ENCODE measurements at places on chromosomes 13 and 19.

- DNase-seq = no peak
- H3K4me1 ChIP-seq = no peaks in the 10 kb centered on the region
- H3K4me3 ChIP-seq = no peak overlapping the region
- no peaks in the 10 kb centered on the region for H3K27me3 ChIP-seq
- no peaks in the 10 kb centered on the region for H3K36me3 ChIP-seq
- H3K27ac ChIP-seq = no peak overlapping the region
Observed at GRCh38 chr13:94176561-94176960, 302.9 kb downstream of the DCT start.

DNA sequence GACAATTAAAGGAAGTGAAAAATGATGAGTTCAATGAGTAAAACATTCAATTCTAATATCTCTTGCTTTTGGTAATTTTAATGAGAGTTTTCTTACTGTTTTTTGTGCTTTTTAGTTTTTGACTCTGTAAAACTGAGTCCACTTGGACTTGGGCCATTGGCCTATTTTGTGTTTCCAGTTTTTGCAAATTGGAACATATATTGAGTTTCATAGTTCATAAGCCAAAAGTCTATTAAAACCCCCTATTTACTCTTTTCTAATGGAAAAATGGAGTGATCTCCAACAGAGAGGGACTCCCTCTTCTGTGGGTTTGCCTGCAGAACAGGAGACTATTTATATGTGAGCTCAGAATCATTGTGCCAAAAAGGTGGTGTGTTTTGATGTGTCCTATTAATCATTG is 219.7 kb upstream of the SPRY2 start:
- H3K36me3 ChIP-seq = no peaks in the 10 kb centered on the region
- no peaks in the 10 kb centered on the region for H3K27me3 ChIP-seq
- no peak overlapping the region for H3K4me3 ChIP-seq
- no peak overlapping the region for H3K27ac ChIP-seq
- H3K4me1 ChIP-seq = no peaks in the 10 kb centered on the region
- DNase-seq = no peak

DNA sequence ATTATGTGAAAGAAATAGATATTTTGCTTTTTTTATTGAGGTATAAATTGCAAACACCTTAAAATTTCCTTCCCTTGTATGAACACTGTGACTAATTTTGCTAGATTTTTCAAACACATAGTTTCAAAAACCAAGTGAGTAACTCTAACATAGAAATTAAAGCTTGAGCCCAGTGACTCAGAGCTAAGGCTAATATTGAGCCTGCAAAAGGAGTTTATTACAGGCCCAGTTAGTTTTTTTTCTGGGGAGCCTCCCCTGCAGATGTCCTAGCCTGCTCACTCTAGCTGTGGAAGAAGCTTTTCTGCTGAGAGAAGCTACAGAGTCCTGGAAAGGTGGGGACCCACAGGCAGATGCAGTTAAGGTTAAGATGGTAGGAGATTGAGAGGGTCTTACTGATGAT is 3.4 kb downstream of the ZNF430 start:
- H3K4me1 ChIP-seq = peaks cover 26% of the 10 kb centered on the region
- H3K27ac ChIP-seq = peak overlapping the region; percentile 64
- H3K36me3 ChIP-seq = peaks cover 20% of the 10 kb centered on the region
- no peak overlapping the region for H3K4me3 ChIP-seq

- H3K4me3 ChIP-seq = peak overlapping the region; percentile 55
- no peaks in the 10 kb centered on the region for H3K27me3 ChIP-seq
- H3K36me3 ChIP-seq = no peaks in the 10 kb centered on the region
- DNase-seq = no peak
- peaks cover 98% of the 10 kb centered on the region for H3K4me1 ChIP-seq
- peak overlapping the region; percentile 97 for H3K27ac ChIP-seq
Observed at GRCh38 chr19:13023656-13024055, 28.4 kb downstream of the NFIX start.

- H3K4me3 ChIP-seq = no peak overlapping the region
- H3K4me1 ChIP-seq = no peaks in the 10 kb centered on the region
- H3K27ac ChIP-seq = no peak overlapping the region
- no peaks in the 10 kb centered on the region for H3K27me3 ChIP-seq
- no peaks in the 10 kb centered on the region for H3K36me3 ChIP-seq
Observed at GRCh38 chr13:42649141-42649540, 75.2 kb downstream of the TNFSF11 start.

DNA sequence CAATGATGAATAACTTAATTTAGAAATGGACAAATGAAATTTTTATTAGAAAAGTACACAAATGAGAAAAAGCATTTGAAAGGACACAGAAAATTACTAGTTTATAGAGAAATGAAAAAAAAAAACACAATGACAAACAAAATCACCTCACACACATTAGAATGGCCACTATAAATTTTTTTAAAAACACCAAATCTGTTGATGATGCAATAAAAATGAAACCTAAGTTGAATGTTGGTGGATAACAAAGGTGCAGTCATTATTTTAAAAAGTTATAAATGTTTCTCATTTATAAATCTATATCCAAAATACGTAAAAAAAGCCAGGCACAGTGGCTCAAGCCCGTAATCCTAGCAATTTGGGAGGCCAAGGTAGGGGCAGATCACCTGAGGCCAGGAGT is 20.8 kb downstream of the ZNF626 start:
- no peaks in the 10 kb centered on the region for H3K4me1 ChIP-seq
- H3K4me3 ChIP-seq = no peak overlapping the region
- peaks cover 77% of the 10 kb centered on the region for H3K36me3 ChIP-seq
- H3K27ac ChIP-seq = no peak overlapping the region

Measured in suprapubic skin (tissue), 4 donors.